GM23248 (cell line): ENCODE measurements at places on chromosomes 11 and 22.

- no peak for DNase-seq
Observed at GRCh38 chr11:112410325-112410724, 149.7 kb upstream of the PLET1 start.

GRCh38 chr11:74710281-74710938 is 20.8 kb downstream of the CHRDL2 start:
- DNase-seq: peak; percentile 72

- peak; percentile 78 for DNase-seq
Observed at GRCh38 chr22:20437613-20438426, at the start of gene SCARF2. TSS of gene SCARF2 (minus strand) at chr22:20437825. CDS start at chr22:20437754, 71 bp downstream.

- DNase-seq: no peak
Observed at GRCh38 chr22:33842006-33842354, 78.3 kb downstream of the LARGE1 start.

DNA sequence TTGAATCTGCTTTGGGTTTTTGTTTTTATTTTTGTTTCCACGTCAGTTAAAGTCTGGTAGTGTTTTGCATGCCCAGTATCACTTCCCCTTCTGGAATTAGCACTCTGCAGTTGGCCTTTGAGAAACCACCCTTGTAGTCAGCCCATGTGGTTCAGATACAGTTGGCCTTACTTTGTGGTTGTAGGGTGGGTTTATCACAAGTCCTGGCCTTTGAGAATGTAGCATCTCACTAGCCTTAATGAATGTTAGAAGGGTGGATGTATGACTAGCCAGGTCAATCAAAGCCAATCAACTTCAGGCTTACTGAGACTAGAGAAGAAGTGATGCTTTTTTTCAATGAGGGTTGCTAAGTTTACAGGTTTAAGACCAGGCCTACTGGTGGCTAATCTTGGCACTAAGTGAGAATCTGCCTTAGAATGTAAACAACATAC is 19.8 kb downstream of the ARL14EP start:
- DNase-seq: no peak

GRCh38 chr11:119453881-119454280 is 30.9 kb upstream of the THY1 start:
- DNase-seq: no peak

DNA sequence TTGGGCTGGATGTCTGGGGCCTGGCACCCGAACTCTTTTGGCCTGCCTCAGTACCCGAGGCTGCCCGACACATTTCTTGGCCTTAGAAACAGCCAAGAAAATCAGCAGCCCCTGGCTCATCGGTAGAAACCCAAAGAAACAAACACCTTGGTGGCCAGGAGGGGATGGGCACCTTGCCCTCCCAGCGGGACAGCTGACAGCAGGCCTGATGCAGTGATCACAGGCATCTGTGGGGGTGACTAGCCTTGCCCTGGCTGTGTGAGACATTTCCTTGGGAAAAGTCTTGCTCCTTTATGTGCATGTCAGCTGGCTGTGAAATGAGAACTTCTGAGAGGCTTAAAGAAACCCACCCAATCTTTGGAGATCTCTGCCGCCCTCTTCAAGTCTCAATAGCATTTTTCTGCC is 60.9 kb downstream of the SMIM38 start:
- peak; percentile 38 for DNase-seq

DNA sequence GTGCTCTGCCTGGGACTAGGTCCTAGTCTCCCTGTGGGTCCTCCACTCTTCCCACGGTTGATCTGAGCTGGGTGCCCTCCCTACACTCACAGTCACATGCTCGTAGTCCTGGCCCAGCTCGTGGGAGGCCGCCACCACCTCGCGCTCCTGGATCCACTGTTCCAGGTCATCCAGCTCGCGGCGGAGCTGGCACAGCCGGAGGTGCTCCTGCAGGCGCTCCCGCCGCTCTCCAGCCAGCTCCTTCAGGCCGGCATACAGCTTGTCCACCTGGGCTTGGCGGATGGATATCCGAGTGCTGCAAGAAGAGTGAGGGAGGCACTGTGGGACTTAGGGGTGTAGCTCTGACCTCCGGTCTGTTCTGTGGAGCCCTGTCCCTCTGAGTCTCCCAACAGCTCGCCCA is 14.8 kb upstream of the RBM4B start:
- no peak for DNase-seq

DNA sequence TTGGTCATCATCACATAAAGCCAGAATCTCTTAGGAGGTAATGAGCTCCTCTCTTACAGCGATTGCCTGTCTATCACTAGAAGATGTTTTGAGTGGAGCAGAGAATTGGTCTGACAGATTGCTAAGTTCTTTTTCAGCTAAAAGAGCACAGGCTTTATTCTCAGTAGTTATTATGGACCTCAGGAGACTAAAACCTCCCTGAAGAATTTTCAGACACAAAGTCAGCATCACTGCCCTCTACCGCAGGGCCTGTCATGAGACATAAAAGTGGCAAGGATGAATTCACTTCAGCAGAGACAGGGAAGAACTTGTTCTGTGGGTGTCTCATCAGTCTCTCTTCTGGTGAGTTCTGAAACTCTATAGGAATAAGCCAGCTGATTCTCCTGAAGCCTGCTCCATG is at the start of gene OR51I2:
Gene OR51I2 (plus strand): TSS at position 301 of the 400 bp plus-strand sequence. CDS start 4,166 bp downstream, outside the sequence.
- no peak for DNase-seq

DNA sequence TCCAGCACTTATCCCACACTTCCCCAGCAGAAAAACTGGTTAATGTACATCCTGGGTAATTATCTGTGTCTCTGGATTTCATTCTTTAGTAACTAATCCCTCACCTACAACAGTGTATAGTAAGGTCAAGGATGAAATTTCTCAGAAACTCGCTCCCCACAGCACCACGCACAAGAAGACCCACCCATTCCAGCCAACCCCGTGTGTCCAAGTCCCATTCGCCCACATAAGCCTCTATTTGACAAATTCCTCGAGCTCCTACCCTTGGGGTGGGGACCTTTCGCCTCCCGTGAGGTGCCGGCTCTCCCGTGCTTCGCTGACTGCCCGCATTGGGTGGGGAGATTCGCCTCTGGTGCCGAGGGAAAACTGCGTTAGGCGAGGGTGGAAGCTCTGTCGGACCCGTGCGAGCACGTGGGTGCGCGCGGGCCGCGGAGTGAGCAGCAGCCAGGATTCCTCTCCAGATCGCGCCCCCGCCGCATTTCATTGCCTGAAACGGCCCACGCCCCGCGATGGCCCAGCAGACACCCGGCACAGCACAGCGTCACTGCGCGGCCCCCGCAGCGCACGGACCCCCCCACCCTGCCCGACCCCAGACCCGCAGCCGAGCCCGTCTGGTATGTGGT is 866 bp downstream of the EXPH5 start:
- peak; percentile 32 for DNase-seq

- peak; percentile 40 for DNase-seq
Observed at GRCh38 chr11:126465573-126466188, 110.2 kb downstream of the ST3GAL4 start.

- no peak for DNase-seq
Observed at GRCh38 chr22:49799431-49800075, 28.1 kb downstream of the BRD1 start.

GRCh38 chr11:121795174-121795573 is 320.8 kb downstream of the BLID start:
- DNase-seq: no peak

DNA sequence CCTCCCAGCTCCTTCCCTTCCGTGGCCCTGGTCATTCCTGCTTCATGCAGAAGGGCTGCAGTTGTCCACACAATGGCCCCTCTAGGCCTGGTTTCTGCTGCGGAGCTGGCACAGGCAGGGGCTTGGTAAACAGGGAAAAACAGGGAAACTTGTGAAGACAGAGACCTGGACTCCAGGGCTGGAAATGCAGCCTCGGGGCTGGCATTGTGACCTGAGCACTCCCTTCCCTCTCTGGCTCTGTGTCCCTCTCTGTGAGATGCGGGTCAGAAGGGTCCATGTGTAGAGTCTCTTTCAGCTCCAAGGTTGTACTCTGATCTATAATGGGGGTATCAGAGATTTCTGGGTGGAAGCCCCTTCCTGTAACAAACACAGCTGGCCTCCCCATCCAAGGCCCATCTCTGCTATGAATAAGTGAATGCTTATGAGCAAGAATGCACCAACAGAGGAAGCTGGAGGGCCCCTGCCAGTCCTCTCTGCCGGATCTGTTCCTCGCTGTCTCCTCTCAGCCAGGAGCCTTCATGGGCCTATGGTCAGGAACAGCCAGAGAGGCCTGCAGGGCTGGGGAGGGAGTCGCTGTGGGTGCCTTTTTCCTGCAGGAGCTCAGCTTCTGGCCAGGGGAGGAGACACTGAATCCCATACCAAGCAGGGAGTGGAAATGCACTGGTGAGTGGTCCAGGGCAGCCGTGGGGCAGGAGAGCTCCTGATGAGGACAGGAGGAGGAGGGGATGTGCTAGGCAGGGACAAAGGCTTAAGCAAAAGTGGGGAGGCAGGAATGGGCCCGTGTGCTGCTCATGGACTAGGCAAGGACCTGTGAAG is 6.7 kb upstream of the DERL3 start:
- DNase-seq: no peak

- DNase-seq: peak; percentile 87
Observed at GRCh38 chr11:108654994-108655631, 9.8 kb upstream of the DDX10 start.

DNA sequence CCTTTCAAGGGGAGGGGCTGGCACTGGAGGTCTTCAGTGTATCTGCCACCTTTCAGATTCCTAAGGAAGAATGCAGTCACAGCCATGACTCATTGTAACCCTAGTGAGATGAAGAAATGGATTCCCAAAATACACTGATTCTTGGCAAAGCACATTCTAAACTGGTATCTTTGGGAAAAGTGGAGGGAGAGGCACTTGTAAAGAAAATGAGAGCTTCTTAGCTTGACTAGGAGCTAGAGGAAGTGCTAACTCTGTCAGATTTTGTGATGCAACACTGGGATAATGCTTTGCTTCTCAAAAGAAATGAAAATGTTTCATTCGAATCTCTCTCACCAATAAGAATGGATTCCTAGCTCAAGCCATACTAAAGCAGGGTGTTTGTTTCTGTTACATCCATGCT is 14.3 kb downstream of the NRIP3 start:
- peak; percentile 74 for DNase-seq

- DNase-seq: no peak
Observed at GRCh38 chr22:38935023-38935422, 22.4 kb upstream of the APOBEC3A start.

DNA sequence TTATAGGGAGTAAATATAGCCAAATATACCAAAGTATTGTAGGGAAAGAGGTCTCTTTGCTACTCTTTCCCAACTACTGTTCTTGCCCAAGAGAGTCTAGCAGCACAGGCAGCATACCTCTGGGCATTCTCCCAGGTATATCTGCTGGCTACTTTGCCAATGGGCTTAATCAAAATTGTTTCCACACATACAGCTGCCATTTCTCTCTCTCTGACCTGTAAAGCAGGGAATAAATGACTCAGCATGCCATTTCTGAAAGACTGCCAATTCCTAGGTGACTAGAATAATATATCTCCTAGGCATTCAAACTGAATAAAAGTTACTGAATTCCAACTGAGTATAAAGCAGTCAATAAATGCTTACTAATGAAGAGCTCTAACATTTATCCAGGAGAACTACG is 44.6 kb downstream of the RDX start:
- DNase-seq: peak; percentile 68

- peak; percentile 73 for DNase-seq
Observed at GRCh38 chr22:17950651-17951214, 73.6 kb downstream of the MICAL3 start.

DNA sequence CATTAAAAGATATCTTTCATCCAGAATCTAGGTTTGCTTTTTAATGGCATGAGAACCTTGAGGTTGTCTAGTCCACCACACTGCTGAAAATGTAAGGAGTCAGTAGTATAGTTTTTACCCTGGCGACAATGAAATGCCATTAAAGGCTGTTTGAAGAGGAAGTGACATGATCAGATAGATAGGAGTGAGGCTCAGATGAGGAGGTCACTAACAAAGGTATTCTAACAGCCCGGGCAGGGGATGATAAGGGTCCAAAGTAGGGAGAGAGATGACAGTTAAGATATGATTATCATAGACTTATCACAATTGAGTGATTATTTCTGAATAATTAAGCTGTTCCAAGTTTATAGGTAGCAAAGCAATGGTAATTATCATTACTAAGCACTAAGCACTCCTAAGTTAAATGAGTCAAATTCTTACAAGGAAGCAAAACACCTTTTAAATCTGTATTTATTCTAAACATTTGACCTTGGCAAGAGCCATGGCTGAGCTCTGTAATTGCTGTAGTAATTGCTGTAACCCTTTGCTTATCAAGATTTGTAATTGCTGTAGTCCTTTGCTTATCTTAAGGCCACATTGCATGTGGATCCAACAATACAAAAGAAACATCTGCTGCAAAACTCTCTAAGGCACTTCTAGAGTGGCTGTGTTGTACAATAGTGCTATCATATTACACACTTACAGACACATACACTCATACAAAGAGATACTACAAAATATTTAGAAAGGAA is 92.6 kb downstream of the ENTHD1 start:
- no peak for DNase-seq

GRCh38 chr11:83523676-83524075 is 237.5 kb upstream of the CCDC90B start:
- no peak for DNase-seq

- DNase-seq: no peak
Observed at GRCh38 chr11:3916962-3917361, 61.5 kb downstream of the STIM1 start.

DNA sequence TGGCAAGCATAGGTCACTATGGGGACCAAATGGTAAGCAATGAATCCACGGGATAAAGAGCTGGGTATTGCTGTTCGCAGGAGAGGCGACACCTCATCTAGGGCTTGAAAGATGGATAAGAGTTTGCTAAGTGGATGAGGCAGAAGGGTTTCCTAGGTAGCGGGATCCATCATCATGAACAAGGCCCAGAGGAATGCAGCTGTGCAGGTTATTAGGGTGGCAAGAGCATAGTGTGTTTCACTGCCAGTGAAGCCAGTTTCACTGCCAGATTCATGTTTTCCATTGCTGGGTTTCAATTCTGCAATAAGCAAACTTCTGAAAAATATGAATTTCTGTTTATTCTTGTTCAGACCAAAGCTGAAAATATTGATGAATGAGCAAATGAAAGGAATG is 27.2 kb downstream of the WEE1 start:
- peak; percentile 48 for DNase-seq

DNA sequence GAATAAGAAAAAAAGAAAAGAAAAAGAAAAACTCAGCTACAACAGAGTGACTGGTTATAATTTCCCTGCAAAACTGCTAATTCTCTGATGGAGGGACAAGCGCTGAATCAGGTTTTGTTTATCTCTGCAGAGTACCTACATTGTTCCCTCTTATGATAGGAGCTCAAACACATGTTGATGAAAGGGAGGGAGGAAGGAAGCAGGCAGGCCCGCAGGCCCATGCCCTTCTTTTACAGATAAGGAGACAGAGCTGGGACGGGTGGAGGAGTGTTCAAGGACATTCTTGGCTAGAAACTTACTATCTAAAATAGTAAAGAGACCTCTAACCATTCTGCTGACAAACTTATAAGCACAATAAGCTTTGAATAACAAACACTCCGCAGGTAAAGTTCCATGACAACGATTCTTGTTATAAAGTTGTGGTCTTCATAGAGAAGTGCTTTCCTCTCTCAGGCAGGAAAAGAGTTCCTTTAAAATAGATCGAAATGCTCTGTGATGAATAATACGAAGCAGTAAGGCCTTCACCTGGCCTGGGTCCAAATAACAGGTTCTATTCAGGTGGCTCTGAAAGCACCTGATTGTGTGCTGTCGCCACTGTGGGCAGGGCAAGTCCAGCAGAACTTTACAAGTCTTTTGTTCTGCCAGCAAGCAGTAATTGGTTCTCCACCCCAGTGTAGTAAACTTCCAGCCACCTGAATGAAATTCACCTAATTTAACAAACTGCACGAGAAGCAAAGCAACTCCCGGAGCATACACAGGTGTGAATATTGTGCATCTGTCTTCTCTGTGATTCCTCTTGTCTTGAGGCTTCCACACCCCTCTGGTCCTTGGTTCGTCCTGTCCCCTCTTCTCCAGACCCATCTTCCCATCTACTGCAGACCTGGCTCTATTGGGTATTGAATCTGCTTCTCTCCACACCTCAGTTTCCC is 15.3 kb upstream of the MICAL2 start:
- no peak for DNase-seq
